ENCODE measurements at places on chromosomes 7 and 10.

DNA sequence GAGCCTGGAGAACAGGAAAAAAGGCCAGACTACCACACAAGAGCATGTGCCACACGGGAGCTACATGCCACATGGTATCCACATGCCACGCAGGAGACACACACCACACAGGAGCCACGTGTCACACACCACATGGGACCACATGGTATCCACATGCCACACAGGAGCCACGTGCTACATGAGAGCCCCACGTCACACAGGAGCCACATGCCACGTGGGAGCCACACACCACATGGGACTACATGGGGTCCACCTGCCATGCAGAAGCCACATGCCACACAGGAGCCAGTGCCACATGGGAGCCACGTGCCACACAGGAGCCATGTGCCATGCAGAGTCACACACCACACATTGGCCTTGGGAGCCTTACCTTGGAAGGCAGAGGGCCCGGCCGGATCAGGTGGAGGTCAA lies 244.4 kb upstream of the PPP2R2D start:
- DNase-seq, result no peak

GRCh38 chr7:137642031-137642430 lies 204.7 kb downstream of the DGKI start:
- DNase-seq, result no peak

- DNase-seq, result no peak
Observed at GRCh38 chr7:117603627-117604026, 123.8 kb downstream of the CFTR start.

DNA sequence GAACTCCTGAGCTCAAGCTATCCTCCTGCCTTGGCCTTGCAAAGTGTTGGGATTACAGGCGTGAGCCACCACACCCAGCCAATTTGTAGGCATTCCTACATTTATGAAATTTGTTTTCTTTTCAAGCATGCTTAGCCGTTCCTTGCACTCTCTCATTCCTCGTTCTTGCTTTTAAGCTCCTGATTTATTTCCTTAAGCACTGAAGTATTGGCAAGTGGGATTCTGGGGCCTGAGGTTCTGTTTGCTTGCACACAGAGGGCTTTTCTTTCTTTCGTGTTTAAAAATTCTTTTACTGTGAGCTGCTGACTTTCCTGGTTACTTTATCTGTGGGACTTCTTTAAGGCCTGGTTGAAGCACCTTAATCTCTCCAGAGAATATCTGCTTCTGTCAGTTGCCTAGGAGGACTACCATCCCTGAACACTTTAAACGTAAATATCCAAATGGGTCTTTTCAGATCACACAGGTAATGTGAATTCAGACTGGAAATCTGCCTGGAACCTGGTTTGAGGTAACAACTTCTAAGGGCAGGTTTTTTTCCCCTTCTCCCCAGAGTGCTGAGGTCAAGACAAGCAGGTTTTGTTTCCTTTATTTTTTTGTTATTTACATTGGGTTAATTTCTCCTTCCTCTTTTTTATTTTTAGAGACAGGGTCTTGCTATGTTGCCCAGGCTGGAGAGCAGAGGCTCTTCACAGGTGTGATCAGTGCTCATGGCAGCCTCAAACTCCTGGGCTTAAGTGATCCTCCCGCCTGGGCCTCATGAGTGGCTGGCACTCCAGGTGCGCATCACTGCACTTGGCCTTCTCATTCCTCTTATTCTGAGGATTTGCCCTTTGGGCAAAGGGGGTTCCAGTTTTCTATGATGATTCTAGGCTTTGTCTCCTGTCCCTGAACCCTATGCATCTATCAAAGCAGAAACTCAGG lies 102.9 kb downstream of the PFKFB3 start:
- no peak for DNase-seq

GRCh38 chr10:79189181-79189580 lies 120.4 kb downstream of the ZMIZ1 start:
- no peak for DNase-seq

GRCh38 chr10:111316722-111317212 lies 239.9 kb downstream of the ADRA2A start:
- no peak for DNase-seq

GRCh38 chr7:88091988-88092675 lies 127.7 kb downstream of the SRI start:
- DNase-seq, result no peak

DNA sequence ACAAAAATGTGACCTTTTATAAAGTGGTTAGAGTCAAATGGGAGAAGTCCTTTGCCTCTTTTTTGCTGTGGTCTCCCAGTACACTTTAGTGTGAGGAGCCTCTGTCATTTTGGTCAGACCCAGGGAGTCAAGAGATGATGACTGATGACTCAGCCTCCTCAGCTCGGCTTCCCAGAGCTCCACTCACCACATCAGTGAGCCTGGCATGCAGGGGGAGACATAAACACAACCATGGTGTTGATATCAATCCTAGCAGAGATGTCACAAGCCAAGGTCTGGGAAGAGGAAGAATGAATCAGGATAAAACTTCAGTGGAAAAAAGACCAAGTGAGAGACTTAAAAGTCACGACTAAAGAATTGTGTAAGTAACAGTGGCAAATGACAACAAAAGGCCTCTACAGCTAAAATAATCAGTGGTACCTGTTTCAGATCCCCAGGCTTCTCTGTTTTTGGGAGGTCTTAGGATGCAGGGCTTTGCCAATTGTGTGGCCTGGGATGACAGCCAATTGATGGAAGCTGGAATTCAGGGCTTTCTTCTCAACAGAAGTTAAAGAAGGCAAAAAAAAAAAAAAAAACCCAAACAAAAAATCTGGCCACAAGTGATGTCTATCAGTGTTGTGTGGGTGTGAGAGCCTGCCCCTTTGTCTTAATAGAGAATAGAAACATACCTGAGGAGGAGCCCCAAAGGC lies 50.2 kb downstream of the TFAM start:
- no peak for DNase-seq

DNA sequence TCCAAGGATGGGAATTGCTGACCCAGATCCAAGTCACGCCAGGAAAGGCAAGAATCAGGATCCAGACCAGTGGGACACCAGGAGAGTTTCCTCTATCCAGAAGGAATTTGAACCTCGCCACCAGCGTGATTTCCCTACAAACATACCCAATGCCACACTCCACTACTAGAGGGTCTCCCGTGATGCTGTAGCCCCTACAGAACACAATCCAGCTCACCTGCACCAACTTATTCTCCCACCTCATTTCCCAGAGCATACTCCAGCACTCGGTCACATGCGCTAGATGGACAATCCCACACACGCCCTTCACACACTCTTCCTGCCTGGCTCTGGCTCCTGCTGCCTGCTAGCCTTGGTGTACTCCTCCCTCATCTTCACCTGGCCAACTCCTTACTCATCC lies 142.1 kb upstream of the PDE1C start:
- DNase-seq, result no peak

- DNase-seq, result no peak
Observed at GRCh38 chr7:45515346-45515745, 58.8 kb upstream of the ADCY1 start.

DNA sequence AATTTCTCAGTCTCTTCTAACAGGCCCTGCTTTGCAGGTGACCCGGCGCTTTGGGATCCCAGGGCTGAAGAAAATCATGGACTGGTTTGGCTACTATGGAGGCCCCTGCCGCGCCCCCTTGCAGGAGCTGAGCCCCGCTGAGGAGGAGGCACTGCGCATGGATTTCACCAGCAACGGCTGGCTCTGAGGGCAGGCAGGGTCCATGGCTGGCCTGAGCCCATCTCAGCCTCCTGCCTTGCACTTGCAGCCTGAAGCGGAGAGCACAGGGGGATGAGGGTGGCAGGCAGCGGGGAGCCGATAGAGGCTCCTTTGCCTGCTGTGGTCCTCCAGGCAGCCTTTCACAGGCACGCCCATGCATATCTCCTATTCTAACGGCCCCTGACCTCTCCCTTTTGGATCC lies 21.8 kb downstream of the MORN4 start:
- no peak for DNase-seq

DNA sequence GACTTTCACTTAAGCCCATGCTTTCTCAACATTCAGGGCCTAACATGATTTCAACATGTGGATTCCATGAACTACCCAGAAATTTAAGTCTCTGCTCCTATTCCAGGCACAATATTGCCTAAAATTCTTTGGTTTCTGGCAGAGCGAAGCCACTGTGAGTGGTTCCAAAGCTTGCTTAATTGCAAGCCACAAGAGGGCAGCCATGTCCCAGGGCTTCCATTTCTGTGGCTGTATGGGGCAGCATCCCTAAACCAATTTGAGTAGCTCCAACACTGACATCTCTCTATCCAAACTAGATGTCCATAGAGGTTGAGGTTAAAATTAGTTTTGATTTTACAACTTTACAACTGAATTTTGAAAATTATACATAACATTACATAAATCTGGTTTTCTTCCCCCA lies 56.3 kb upstream of the MDFIC start:
- DNase-seq, result no peak

DNA sequence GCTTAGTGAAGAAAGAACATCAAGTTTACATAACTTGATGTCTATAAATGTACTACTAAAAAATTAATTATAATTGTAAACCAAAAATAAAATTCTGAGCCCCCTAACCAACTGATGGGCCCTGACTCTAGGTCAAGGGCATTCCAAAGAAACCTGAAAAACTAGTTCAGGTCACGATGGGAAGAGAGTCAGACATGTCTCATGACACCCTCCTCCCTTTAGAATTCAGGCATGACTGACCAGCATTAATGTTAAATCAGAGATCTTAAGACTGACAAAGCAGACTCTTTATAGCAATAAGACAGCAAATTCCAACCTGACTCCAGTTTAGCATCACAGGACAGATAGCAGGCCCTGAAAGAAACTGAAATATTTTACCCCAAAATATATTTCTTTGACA lies 21.6 kb upstream of the OTUD1 start:
- DNase-seq, result no peak

DNA sequence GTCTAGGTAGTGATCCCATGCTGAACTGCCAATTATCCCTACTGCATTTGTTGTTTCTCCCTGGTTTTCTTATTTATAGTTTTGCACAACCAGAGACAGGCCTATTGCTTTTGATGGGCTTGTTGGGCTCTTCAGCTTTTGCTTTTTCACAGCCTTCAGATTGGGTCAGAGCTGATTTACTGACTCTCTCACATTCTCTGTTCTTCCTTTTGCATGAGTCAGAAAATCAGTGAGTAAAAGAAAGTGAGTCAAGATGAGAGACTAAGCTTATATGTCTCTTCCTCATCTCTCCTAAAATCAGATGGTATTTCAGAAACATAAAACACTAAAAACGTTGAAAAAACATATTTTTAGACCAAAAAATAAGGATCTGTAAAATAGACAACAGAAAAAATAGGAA lies 1135.4 kb downstream of the XPNPEP1 start:
- DNase-seq, result no peak

DNA sequence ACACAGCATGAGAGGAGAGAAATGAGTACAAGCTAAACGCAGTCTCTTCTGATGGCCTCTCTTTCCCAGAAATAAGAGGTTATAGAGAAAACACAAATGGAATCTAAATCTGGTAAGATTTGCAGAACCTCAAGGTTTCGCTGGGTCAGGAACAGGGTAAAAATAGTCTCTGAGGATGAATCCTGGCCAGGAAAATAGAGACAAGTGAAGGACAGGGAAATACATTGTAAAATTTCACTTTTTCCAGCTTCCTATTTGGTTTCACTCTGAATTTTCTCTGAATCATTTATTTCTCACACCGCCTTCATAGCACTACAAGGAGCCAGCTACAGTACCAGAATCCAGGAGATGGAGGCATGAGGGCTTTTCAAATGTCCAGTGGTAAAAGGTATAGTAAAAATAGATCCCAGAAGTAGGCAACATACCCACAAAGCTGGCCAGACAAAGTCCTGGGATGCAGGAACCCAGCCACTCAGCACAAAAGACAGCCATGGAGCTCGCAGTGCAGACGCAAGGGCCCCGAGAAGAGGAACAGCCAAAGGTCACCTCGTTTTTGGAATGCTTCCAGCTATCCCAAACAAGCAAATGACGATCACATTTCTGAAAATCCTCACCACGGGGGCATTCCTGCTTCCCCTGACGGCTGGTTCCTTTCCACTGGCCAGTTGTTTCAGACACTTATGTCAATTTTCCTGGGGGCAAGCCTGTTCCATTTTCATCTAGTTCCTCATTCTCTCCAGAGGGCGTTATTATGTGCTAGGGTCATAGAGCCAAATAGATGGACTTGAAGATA lies 21.5 kb upstream of the IKZF1 start:
- no peak for DNase-seq

DNA sequence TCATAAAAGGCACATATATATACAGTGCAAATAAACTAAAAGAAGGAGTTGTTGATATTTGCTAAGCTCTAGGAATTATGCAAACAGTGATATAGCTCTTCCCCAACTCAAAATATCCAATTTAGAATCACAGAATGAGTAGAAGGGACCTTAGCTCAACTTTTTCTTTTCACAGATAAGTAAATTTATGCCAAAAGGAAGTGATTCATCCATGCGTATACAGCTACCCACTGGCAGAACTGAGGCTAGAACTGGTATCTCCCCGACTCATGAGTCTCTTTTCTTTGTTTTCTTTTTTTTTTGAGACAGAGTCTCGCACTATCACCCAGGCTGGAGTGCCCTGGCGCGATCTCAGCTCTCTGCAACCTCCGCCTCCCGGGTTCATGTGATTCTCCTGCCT lies 54.2 kb upstream of the SVIL start:
- no peak for DNase-seq

GRCh38 chr10:112728997-112729396 lies 221.1 kb upstream of the TCF7L2 start:
- DNase-seq, result no peak

DNA sequence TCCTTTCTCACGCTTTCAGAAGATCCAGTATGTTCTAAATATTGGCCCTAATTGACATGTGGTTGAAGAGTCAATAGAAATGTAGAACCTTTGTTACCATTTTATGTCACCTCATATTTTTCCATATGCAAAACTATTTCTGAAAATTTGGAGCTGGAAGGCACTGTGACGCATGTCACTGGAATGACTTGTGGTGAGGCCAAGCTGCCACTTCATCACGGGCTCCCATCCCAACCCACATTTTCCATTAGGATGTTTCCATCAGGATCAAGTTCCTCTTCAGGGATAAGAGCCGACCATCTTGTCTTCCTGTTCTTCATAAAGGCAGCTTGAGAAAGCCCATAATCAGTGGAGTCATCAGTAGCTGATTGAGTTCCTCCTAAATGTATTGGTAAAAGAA lies 1241.7 kb downstream of the GATA3 start:
- no peak for DNase-seq

DNA sequence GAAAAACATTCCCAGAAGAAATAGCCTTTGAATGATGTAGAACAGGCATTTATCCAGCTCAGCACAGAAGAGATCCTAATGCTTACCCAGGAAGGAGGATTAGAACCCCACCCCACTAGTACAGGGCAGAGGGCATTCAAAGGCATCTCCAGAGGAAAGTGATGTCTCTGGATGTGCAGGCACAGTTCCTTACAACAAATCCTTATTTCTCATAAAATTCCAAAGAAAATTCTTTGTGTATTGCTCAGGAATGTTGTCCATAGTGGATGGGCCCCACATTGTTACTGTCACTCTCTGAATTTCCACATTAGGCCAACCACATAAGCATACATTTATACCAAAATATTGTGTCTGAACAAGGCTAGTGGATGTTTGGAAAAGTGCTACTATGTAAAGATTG lies 243.0 kb downstream of the ADRA2A start:
- DNase-seq, result no peak
